ENCODE measurements at places on chromosomes 1 and 21.

- H3K4me3 ChIP-seq: no peak overlapping the region
- no peaks in the 10 kb centered on the region for H3K4me1 ChIP-seq
- H3K27me3 ChIP-seq: no peaks in the 10 kb centered on the region
- no peak overlapping the region for H3K27ac ChIP-seq
These were observed 33.4 kb upstream of the ATP1B1 start for GRCh38 chr1:169072945-169073725.

DNA sequence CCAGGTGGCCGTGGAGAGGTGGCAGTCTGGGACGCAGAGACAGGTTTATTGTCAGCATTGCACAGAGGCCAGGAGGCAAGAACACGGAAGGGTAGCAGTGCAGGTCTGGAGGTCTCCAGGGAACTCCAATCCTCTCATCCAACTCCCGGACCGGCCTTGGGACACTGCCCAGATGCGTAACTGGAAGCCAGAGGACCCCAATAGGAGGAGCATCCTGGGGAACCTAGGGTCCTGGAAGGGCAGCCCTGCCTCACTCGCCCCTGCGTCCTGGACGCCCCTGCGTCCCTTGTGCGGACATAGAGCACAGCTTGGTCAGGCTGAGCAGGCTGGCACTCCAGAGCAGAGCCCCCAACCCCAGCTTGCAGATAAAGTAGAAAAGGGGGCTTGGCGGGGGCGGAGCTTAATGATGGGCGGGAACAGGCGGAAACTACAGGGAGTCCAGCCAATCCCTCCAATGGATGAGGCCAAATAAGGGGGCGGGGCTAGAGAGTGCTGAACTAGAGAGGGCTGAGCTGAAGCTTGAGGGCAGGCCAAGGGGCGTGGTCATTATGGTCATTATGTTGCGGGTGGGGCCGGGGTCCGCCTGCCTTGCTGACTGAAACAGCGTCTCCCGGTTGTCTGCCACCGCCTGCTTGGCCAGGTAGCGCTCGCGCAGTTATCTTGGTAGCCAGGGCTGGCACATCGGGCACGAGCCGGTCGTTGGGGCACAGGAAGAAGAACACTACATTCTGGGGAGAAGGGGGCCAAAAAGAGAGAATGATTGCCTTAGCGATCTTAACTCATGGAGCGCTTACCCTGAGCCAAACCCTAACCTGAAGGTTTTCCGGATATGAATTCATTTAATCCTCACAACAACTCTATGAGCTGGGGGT is 3.7 kb upstream of the ARHGEF19 start:
- no peak overlapping the region for H3K27ac ChIP-seq
- H3K4me3 ChIP-seq: no peak overlapping the region
- DNase-seq: peak; percentile 90
- H3K4me1 ChIP-seq: peaks cover 13% of the 10 kb centered on the region
- H3K36me3 ChIP-seq: no peaks in the 10 kb centered on the region

DNA sequence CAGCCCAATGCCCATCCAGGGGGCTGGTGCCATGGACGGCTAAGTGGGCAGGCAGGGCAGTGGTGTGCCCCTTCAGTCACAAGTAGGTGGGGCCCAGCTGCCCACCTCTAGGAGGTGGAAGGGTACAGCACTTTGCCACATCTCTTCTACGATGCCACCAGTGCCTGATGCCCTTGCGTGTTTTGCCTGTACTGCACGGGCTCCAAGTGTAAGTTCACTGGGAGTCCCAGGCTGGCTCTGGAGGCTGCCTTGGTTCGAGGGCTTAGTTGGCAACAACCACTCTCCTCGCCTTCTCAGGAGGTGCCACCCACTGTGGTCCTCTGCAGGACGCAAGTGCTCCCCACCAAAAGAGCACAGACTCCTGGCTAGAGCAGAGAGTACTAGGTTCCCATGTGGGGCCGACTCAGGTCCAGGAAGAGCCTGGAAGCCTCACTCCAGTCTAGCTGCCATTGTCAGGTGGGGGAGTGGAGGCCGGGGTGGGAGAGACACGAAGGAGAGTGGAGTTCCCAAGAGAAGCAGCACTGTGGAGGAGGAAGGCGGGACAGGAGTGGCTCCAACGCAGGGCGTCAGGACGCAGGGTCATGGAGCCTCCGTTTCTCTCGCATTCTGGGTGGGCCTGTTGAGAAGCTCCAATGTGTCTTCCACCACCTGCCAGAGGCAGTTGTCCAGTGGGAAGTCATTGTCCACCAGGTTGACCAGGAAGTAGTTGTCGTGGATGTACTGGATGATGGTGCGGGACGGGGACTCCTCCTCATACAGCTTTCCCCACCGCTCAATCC is 15.5 kb downstream of the MTHFR start:
- H3K36me3 ChIP-seq: peaks cover 50% of the 10 kb centered on the region
- H3K27me3 ChIP-seq: no peaks in the 10 kb centered on the region
- no peak for DNase-seq
- peaks cover 37% of the 10 kb centered on the region for H3K4me1 ChIP-seq

GRCh38 chr1:16145662-16146278 is 10.1 kb downstream of the EPHA2 start:
- peak overlapping the region; percentile 98 for H3K27ac ChIP-seq
- no peaks in the 10 kb centered on the region for H3K27me3 ChIP-seq
- H3K4me3 ChIP-seq: peak overlapping the region; percentile 29
- H3K36me3 ChIP-seq: peaks cover 26% of the 10 kb centered on the region

- no peak overlapping the region for H3K27ac ChIP-seq
- H3K36me3 ChIP-seq: no peaks in the 10 kb centered on the region
- DNase-seq: no peak
- no peaks in the 10 kb centered on the region for H3K4me1 ChIP-seq
- H3K27me3 ChIP-seq: no peaks in the 10 kb centered on the region
These were observed 98.8 kb downstream of the LBR start for GRCh38 chr1:225329041-225329440.

DNA sequence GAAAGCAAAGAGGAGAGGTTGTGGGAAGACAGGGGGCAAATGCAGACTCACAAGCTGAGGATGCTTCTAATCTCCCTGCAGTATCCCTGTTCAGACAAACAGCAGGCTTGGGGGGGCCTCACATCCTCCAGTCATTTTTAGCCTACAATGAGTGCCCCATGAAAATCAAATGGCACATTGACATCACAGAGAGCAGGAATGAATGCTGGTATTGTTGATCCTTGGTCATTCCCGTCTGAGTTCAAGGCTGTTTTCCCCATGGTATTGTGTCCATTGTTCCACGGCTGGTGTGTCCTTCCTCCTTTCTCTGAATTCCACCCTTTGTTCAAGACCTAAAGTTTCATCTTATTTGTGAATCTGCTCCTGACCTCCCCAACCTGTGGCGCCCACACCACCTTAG is 545.6 kb downstream of the AJAP1 start:
- H3K4me3 ChIP-seq: no peak overlapping the region
- no peaks in the 10 kb centered on the region for H3K36me3 ChIP-seq

GRCh38 chr1:157194731-157195520 is 56.7 kb upstream of the ETV3 start:
- H3K4me3 ChIP-seq: no peak overlapping the region
- H3K27ac ChIP-seq: no peak overlapping the region
- no peaks in the 10 kb centered on the region for H3K36me3 ChIP-seq
- no peak for DNase-seq
- H3K27me3 ChIP-seq: peaks cover 33% of the 10 kb centered on the region

DNA sequence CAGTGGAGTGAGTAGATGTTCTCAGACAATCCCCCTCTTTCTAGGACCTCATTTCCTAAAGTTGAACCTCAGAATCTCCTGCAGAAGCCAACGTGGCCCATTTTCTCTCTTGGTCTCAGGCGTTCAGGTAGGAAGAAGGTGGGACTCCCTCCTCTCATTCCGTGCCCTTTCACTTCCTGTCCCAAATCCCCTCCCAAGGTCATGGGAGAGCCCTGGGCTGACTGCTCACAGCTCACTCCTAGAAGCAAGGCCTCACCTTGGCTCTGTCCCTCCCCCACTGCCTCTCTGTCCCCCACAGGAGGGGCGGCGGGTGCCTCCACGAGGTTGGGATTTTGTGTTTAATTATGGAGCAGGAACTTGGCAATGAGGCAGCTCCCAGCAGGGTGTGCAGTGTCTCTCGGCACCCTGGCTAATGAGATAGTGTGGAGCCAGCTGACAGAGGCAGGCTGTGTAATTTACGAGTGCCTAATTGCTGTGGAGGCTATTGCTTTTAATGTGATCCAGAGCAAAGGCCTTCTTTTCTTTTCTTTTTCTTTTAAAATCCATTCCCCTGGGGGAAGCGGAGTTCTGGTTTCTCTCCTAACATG is 9.1 kb upstream of the CDK18 start:
- peaks cover 70% of the 10 kb centered on the region for H3K27me3 ChIP-seq
- H3K36me3 ChIP-seq: no peaks in the 10 kb centered on the region
- H3K27ac ChIP-seq: no peak overlapping the region
- no peak overlapping the region for H3K4me3 ChIP-seq

DNA sequence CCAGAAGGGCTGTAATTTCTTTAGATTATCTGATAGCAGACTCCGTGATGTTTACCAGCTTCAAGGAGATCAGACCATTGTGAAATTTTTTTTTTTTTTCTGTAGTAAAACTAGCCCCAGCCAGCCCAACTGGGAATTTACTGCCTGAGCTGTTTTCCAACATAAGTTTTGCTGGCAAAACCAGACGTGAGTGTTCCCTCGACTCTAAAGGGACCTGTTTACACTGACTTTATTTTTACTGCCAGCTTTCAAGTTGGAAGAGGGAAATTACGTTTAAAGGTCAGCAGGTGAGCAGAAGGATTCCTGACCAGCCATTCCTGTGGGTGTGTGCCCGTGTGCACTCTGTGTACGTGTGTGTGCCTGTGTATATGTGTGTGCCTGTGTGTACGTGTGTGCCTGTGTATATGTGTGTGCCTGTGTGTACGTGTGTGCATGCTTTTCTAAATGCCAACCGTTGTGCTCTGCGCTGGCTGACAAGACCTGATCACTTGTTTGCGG is 374 bp downstream of the MAB21L3 start:
- DNase-seq: no peak
- no peaks in the 10 kb centered on the region for H3K27me3 ChIP-seq
- H3K4me1 ChIP-seq: peaks cover 17% of the 10 kb centered on the region
- H3K36me3 ChIP-seq: no peaks in the 10 kb centered on the region
- H3K27ac ChIP-seq: no peak overlapping the region

DNA sequence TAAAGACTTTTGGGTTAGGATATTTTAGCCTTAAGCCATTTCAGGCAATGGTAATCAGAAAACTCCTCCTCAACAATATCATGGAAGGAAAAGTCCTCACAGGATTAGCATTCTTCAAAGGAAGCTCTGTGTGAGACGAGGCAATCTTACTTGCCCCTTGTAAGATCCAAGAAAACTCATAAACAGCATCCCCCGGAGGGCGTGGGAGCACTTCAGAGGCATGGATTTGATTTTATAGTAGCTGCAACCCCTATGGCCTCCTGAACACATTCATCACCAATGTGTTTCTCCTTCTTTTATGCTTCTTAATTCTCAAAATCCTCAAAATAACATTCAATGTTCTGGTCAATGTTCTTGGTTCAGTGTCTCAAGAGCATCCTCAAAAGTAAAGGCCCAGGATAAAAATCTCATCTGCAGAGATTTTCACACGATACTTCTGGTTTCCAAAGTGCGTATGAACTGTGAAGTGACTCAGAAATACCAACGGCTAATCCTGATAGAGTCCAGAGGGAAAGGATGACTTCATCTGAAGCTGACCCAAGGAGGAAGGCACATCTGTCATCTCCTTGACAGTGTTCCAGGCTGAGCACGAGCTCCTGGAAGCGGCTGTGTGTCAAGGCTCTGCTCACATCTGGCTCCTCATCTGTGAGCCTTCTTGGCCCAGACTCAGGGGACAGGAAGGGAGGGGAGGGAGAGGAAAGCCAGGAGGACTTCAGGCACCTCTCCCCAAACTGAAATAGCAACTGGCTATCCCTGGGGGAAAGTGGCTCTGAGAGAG is 49.3 kb upstream of the PSEN2 start:
- peaks cover 3% of the 10 kb centered on the region for H3K27me3 ChIP-seq
- H3K4me1 ChIP-seq: peaks cover 9% of the 10 kb centered on the region
- no peak overlapping the region for H3K4me3 ChIP-seq
- no peaks in the 10 kb centered on the region for H3K36me3 ChIP-seq
- H3K27ac ChIP-seq: no peak overlapping the region

GRCh38 chr1:41418857-41419583 is 57.8 kb downstream of the FOXO6 start:
- H3K4me3 ChIP-seq: no peak overlapping the region
- peak; percentile 73 for DNase-seq
- no peaks in the 10 kb centered on the region for H3K36me3 ChIP-seq
- no peak overlapping the region for H3K27ac ChIP-seq
- H3K4me1 ChIP-seq: peaks cover 17% of the 10 kb centered on the region

DNA sequence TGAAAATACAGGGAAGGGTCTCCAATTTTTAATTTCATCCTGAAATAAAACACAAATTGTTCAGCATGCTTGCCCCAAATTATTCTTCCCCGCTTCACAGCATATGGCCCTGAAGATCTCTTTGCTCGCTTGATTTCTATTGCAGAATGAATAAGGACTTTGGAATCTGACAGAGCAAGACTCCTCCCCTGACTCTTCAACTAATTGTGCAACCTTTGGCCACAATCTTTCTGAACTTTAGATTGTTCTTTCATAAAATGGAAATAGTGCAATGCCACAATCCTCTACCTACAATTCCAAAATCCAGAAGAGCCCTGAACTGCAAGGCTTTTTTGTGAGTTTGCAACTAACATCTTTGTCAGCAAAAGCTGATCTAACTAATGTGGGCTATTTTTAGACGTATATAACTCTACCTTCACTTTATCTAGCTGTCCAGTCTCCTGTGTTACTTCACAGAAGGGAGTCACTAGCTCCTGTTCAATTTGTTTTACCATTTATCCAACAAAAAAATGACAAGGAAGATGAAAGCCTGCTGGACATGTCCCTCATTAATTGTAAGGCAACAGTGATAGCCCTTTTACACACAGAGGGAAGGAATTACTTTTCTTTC is 13.4 kb downstream of the RNASEL start:
- no peak overlapping the region for H3K4me3 ChIP-seq
- H3K27ac ChIP-seq: no peak overlapping the region
- DNase-seq: peak; percentile 64
- no peaks in the 10 kb centered on the region for H3K36me3 ChIP-seq
- no peaks in the 10 kb centered on the region for H3K27me3 ChIP-seq

DNA sequence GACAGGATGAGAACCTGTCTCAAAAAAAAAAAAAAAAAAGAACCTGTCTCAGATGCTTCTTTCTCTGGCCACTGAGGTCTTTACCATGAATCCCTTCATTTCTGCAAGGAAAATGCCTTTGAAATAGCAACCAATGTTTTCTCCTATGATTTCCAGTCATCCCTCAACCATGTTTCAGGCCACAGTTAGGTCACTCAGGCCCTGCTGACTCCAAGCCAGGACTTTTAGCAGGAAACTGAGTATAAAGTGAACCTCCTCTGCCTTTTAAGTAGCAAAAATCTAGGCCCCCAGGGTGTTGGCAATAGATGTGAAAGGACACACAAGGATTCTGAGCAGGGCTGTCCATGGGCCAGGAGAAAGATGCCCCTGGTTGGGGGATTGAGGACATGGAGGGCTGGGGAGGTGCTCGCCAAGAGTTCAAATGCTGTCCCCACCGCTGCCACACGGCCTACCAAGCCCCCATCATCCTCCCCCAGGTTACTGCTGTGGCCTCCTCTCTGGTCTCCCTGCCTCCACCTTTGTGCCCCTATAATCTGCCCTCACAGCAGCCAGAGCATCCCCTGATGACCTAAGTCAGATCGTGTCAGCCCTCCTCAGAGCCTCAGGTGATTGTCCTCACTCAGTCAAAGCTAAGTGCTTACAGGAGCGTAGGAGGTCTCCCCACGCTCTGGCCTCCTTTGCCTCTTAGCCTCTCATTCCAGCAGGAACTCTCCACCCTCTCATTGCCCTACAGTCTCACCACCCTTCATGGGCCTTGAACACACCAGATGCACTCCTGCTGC is 54.6 kb downstream of the MATN1 start:
- peaks cover 17% of the 10 kb centered on the region for H3K27me3 ChIP-seq
- no peak overlapping the region for H3K27ac ChIP-seq
- H3K36me3 ChIP-seq: no peaks in the 10 kb centered on the region
- no peak for DNase-seq

GRCh38 chr1:183097438-183098051 is 74.3 kb downstream of the LAMC1 start:
- H3K27ac ChIP-seq: peak overlapping the region; percentile 64
- DNase-seq: peak; percentile 94
- peaks cover 12% of the 10 kb centered on the region for H3K4me1 ChIP-seq
- H3K27me3 ChIP-seq: no peaks in the 10 kb centered on the region

Measured in mesenchymal stem cell (in vitro differentiated cells and primary cell).